ENCODE measurements at places on chromosomes 5 and 9. TPM values are rescaled to one million over a fixed set of nuclear protein-coding genes. Genes with fewer than 3 reads are reported as not detected.

DNA sequence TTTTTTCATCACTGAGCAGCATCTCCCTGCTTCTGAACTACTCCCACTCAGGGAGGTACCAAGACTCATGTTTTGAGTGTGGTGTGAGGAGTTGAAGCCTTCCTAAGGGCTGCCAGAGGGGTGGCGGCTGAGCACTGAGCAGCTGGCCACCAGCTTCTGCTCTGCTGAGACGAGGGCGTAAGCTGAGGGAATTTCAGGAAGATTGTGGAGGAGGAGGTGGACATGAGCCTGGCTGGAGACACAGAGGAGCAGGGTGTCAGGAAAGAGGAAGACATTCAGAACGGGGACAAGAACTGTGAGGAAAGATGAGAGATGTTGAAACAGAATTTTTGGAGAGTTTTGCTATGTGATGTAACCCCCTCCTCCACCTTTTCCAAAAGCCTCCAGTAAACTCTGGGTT, 7.8 kb downstream of the LCP2 start:
- DNase-seq, result no peak
- no peak overlapping the region for H3K4me3 ChIP-seq
- H3K27ac ChIP-seq, result peak overlapping the region; percentile 32
- H3K36me3 ChIP-seq, result no peaks in the 10 kb centered on the region
- no peaks in the 10 kb centered on the region for H3K4me1 ChIP-seq

DNA sequence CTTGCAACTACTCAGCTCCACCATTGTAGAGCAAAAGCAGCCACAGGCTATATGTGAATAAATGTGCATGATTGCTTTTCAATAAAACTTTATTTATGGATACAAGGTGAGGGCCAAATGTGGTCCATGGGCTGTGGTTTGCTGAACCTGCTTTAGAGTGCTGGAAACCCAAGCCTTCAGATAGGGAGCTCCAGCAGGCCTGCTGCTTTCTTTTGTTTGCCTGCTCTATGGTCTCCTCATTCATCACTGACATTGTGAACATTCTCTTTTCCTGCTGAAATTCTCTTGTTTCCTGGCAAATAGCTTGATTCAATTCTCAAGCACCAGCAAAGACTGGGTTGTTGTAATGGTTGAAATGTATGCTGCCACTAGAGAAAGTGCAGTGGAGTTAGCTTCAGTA, 26.0 kb downstream of the EGFLAM start:
- H3K4me3 ChIP-seq, result no peak overlapping the region
- H3K27ac ChIP-seq, result no peak overlapping the region
- H3K4me1 ChIP-seq, result no peaks in the 10 kb centered on the region
- H3K27me3 ChIP-seq, result no peaks in the 10 kb centered on the region
- DNase-seq, result no peak

GRCh38 chr5:16983972-16984371, 47.9 kb upstream of the MYO10 start:
- no peaks in the 10 kb centered on the region for H3K4me1 ChIP-seq
- no peak for DNase-seq

GRCh38 chr5:32503261-32503660, 58.7 kb upstream of the ZFR start:
- no peaks in the 10 kb centered on the region for H3K4me1 ChIP-seq
- no peak for DNase-seq
- no peak overlapping the region for H3K4me3 ChIP-seq
- H3K27ac ChIP-seq, result no peak overlapping the region

DNA sequence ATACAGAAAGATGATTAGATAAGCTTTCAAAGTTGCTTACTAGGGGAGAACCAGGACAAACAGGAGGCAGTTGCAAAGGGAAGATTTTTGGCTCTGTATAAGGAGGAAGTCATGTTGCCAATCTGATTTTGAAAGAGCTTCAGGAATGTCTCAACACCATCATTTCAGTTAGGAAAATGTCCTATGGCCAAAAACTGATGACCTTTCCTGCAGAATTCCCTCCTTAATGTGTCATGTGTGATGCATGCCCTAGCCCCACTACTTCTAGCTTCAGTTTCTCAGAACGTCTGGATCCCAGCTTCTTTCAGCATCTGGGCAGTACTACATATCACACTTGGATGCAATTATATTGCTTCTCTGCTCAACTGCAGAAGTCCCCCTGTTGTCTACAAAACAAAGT, 211.5 kb upstream of the NREP start:
- no peaks in the 10 kb centered on the region for H3K36me3 ChIP-seq
- no peak overlapping the region for H3K4me3 ChIP-seq
- H3K27me3 ChIP-seq, result no peaks in the 10 kb centered on the region
- H3K27ac ChIP-seq, result no peak overlapping the region

- no peak overlapping the region for H3K4me3 ChIP-seq
- H3K36me3 ChIP-seq, result no peaks in the 10 kb centered on the region
- DNase-seq, result no peak
- H3K27ac ChIP-seq, result no peak overlapping the region
- H3K27me3 ChIP-seq, result no peaks in the 10 kb centered on the region
These were observed 32.7 kb upstream of the DAPK1 start for GRCh38 chr9:87464992-87465378.

DNA sequence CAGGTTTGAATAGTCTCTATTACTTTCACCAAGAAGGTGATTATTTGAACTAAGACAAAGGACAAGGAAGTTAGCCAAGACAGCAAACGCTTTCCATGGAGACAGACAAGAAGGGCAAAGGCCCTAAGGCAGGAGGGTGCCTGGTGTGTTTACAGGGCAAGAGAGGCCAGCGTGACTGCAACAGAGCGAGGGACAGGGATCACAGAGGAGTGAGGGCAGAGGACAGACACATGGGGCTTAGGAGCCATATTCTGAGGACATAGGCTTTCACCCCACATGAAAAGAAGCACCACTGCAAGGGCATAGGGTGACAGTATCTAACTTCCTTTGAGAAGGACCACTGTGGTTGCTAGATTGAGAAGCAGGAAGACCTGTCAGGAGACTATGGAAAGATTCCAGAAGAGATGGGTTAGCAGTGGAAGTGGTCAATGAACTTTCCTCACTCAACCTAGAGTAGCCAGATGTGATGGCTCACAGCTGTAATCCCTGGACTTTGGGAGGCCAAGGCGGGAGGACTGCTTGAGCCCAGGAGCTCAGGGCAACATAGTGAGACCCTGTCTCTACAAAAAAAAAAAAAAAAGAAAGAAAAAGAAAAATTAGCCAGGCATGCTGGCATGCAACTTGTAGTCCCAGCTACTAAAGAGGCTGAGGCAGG, 5.0 kb upstream of the HAVCR1 start:
- H3K36me3 ChIP-seq, result no peaks in the 10 kb centered on the region
- no peak overlapping the region for H3K4me3 ChIP-seq
- H3K27me3 ChIP-seq, result no peaks in the 10 kb centered on the region
- DNase-seq, result no peak
- no peaks in the 10 kb centered on the region for H3K4me1 ChIP-seq

DNA sequence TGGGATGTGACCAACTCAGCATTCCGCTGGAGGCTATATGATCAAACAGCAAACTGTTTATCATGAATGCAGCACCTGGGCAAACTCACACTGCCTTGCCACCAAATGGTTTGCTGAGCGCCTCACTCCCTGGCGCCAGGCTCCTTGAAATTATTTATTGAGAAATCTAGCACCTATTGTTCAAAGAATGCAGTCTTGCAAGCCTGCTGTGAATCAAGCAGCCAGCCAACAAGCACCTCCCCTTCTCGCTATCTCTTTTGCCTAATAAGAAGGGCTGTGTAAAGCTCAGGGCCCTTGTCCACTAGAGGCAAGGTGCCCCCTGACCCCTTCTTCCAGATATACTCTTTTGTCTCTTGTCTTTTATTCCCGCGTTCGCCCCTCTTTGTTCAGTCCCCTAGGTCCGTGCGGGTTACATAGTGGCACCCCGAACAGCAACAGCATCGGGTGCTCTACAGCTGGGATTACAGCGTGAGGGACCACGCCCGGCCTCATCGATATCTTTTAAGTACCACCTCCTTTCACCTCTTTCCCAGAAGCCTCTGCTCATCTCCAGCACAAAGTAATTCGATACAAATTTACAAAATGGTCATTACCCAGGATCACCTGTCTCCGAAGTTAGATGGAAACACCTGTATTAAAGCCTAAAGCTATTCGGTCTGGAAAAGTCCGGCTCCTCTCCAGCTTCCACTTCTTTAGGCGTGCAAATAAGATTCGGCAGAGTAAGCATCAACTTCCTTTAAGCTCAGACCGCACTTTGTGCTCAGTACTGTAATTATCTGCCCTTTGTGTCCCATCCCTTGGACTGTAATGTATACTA, 896 bp downstream of the RIGI start:
- no peaks in the 10 kb centered on the region for H3K4me1 ChIP-seq
- no peak for DNase-seq
- peak overlapping the region; percentile 88 for H3K27ac ChIP-seq
- peak overlapping the region; percentile 70 for H3K4me3 ChIP-seq
- no peaks in the 10 kb centered on the region for H3K27me3 ChIP-seq

- H3K36me3 ChIP-seq, result no peaks in the 10 kb centered on the region
- H3K4me1 ChIP-seq, result no peaks in the 10 kb centered on the region
- H3K27me3 ChIP-seq, result no peaks in the 10 kb centered on the region
- no peak overlapping the region for H3K4me3 ChIP-seq
These were observed 85.1 kb downstream of the SAXO1 start for GRCh38 chr9:18947892-18948339.

- no peak overlapping the region for H3K4me3 ChIP-seq
- no peak overlapping the region for H3K27ac ChIP-seq
- DNase-seq, result peak; percentile 13
- H3K36me3 ChIP-seq, result no peaks in the 10 kb centered on the region
- H3K4me1 ChIP-seq, result no peaks in the 10 kb centered on the region
- H3K27me3 ChIP-seq, result no peaks in the 10 kb centered on the region
These were observed 6.3 kb upstream of the GARIN3 start for GRCh38 chr5:157172403-157172802.

DNA sequence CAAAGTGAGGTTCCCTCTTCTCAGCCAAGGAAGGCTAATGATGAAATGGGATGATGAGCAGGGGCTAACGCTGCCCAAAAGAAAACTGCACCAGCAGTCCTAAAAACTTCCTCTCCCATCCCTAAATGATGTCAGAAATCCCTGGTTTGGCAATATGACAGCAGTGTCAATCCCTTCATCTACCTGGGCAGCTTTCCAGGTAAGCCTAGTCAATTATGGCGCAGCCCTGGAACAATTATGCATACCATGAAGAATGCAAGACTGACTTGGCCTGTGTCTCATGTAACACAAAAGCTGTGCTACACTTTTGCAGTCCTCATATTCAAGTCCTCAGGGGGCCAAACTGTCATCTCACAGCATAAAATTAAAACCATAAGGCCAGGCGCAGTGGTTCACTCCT, 7.0 kb downstream of the DMGDH start:
- no peak overlapping the region for H3K4me3 ChIP-seq
- no peak for DNase-seq
- H3K4me1 ChIP-seq, result no peaks in the 10 kb centered on the region

DNA sequence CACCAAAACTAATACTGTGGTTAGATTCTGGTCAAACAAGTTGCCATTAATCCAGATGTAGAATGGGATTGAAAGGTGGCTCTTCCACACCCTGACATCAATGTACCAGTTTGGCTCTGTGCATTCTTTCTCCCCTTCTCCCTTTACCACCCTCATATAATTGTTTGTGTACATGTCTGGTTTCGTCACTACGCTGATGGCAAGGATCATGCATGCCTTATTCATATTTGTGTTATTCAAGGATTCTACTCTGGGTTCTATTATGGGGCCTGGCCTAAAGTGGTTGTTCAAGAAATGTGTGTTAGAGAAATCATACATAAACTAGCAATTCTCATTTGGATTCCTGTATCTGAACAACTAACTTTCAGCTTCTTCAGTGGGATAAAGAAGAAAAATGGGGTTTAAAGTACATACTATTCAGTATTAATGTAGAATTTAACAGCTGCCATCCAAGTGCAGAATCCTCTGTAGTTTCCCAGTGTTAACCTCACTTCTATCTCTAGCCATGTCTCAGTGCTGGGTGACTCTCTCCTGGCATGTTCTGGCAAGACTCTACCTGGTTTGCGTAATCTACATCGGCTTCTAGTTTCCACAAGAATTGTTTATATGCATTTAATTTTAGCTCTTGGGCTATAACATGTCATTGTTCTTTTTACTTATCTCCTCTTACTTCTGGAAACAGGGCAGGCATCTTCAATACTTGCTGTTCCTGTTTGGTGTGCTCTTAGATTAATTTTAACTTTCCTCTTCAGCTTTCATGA, 27.9 kb upstream of the CDKN2B start:
- no peak overlapping the region for H3K27ac ChIP-seq
- H3K4me1 ChIP-seq, result no peaks in the 10 kb centered on the region
- no peaks in the 10 kb centered on the region for H3K27me3 ChIP-seq
- no peaks in the 10 kb centered on the region for H3K36me3 ChIP-seq

DNA sequence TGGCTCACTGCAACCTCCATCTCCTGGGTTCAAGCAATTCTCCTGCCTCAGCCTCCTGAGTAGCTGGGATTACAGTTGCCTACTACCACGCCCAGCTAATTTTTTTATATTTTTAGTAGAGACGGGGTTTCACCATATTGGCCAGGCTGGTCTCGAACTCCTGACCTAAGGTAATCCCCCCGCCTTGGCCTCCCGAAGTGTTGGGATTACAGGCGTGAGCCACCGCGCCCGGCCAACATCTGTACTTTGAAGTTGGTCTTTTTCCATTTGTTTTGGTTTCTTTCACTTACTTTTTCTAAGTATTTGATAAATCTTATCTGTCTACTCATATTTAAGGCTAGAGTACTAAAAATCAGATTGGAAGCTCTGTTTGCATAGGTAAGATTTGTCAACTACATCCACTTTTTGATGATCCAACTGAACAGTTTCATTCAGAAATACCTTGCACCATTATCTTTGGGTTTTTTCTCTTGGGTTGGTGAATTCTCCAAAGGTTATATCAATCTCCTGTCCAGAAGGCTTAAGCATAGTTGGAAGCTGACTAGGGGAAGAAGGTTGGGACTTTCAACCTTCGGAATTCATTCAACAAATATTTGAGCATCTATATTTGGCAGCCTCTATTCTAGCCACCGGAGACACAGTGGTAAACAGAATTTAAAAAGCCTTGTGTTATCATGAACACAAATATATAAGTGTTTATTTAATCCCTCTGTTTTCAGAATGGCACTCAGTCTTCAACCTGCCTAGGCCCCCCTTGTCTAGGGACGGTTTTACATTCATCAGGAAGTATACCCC, 489.1 kb downstream of the RAB3C start:
- no peaks in the 10 kb centered on the region for H3K36me3 ChIP-seq
- H3K27ac ChIP-seq, result no peak overlapping the region
- H3K4me1 ChIP-seq, result peaks cover 9% of the 10 kb centered on the region
- no peak overlapping the region for H3K4me3 ChIP-seq

DNA sequence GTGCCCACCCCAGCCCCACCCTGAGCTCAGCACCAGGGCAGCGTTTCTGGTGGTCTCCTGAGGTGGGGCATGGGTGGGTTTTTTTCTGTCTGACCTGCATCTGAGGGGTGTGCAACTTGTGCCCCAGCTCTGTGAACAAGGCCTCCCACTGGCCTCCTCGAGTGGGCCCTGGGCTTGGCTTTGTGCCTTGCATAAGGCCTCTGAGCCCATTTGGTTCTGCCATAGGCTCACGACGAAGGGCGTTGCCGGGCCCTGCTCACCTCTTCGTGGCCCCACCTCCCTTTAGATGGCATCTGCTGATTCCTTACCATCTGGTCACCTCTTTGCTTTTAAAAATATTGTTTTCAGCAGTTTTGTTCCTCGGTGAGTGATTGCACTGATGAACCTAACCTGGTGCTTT, 127.1 kb upstream of the COL5A1 start:
- H3K27me3 ChIP-seq, result no peaks in the 10 kb centered on the region
- no peaks in the 10 kb centered on the region for H3K4me1 ChIP-seq
- no peak overlapping the region for H3K4me3 ChIP-seq
- H3K27ac ChIP-seq, result no peak overlapping the region
- no peak for DNase-seq

The C9 gene
- total RNA-seq, result not detected

The SPATA31E1 gene
- not detected for total RNA-seq

The CTXN3 gene
- not detected for total RNA-seq

The SLC36A3 gene
- not detected for total RNA-seq

The GALNT12 gene
- 0.33 TPM for total RNA-seq

Data from right atrium auricular region (tissue), 2 donors.